Esophagus squamous epithelium (tissue), 5 donors: ENCODE measurements at places on chromosomes 12 and 14.
A peak's percentile ranks its signal among the peaks of the same experiment; 100 is the strongest.

DNA sequence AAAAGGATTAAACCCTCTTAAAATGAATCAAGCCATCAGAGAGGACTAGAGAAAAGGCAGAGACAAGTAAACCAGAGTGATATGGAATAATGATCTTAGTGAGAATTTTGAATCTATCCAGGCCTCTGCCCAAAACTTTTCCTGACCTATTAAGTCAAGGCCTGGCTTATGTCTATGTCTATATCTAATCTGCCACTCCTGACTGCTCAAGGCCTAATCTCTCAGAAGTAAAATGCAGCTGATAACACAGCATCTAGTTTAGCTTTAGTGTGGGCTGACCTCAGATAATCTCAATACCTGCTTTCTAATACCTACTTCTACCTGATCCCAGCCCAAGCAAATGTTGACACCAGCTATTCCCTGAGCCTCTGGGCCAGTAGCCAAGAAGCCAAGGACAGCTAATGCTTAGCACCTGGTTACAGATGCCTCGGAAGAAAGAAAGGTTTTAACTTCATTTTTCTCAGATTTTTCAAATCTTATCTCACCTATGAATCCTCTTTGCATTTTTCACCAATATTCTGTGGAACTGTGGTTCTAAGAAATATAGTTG is 1472.5 kb upstream of the SEL1L start:
- H3K36me3 ChIP-seq: no peaks in the 10 kb centered on the region
- DNase-seq: no peak
- no peaks in the 10 kb centered on the region for H3K27me3 ChIP-seq
- H3K4me3 ChIP-seq: no peak overlapping the region

GRCh38 chr14:102610968-102611811 is 18.7 kb downstream of the RCOR1 start:
- no peak overlapping the region for H3K27ac ChIP-seq
- no peaks in the 10 kb centered on the region for H3K27me3 ChIP-seq
- H3K4me3 ChIP-seq: no peak overlapping the region
- no peak for DNase-seq

GRCh38 chr12:11158885-11159444 is 12.0 kb upstream of the SMIM10L1 start:
- no peak overlapping the region for H3K27ac ChIP-seq
- no peak for DNase-seq
- H3K4me1 ChIP-seq: no peaks in the 10 kb centered on the region
- H3K27me3 ChIP-seq: no peaks in the 10 kb centered on the region
- H3K36me3 ChIP-seq: no peaks in the 10 kb centered on the region
- H3K4me3 ChIP-seq: no peak overlapping the region

GRCh38 chr14:99360774-99361595 is 89.0 kb upstream of the BCL11B start:
- no peak overlapping the region for H3K4me3 ChIP-seq
- H3K27me3 ChIP-seq: no peaks in the 10 kb centered on the region
- H3K4me1 ChIP-seq: no peaks in the 10 kb centered on the region
- no peak for DNase-seq
- no peaks in the 10 kb centered on the region for H3K36me3 ChIP-seq

- DNase-seq: no peak
- H3K4me1 ChIP-seq: peaks cover 8% of the 10 kb centered on the region
- peak overlapping the region; percentile 28 for H3K4me3 ChIP-seq
- H3K27ac ChIP-seq: peak overlapping the region; percentile 85
Measured at GRCh38 chr12:115354007-115354890, 670.3 kb upstream of the TBX3 start.

GRCh38 chr12:10320643-10321042 is 13.0 kb downstream of the KLRD1 start:
- no peak for DNase-seq
- no peak overlapping the region for H3K27ac ChIP-seq
- no peak overlapping the region for H3K4me3 ChIP-seq
- H3K27me3 ChIP-seq: no peaks in the 10 kb centered on the region
- no peaks in the 10 kb centered on the region for H3K36me3 ChIP-seq

- no peak for DNase-seq
- no peaks in the 10 kb centered on the region for H3K4me1 ChIP-seq
- H3K4me3 ChIP-seq: no peak overlapping the region
- no peaks in the 10 kb centered on the region for H3K27me3 ChIP-seq
- H3K36me3 ChIP-seq: peaks cover 11% of the 10 kb centered on the region
Measured at GRCh38 chr12:122336015-122336946, 70.0 kb upstream of the VPS33A start.

GRCh38 chr12:50057000-50057841 is at the start of gene ASIC1:
Gene ASIC1, plus strand, starts transcription at chr12:50057596. Its CDS starts 1,171 bp downstream, at chr12:50058767.
- no peak for DNase-seq
- H3K4me3 ChIP-seq: peak within 1 kb of the TSS; percentile 59
- peak within 1 kb of the TSS; percentile 29 for H3K27ac ChIP-seq
- H3K27me3 ChIP-seq: peaks cover 59% of the 10 kb centered on the region

- DNase-seq: no peak
- peaks cover 89% of the 10 kb centered on the region for H3K4me1 ChIP-seq
- H3K27ac ChIP-seq: peak overlapping the region; percentile 92
- H3K36me3 ChIP-seq: no peaks in the 10 kb centered on the region
- H3K27me3 ChIP-seq: no peaks in the 10 kb centered on the region
- peak overlapping the region; percentile 56 for H3K4me3 ChIP-seq
Measured at GRCh38 chr12:57896115-57896433, 45.3 kb upstream of the ATP23 start.

- no peak overlapping the region for H3K4me3 ChIP-seq
- H3K36me3 ChIP-seq: no peaks in the 10 kb centered on the region
- no peak for DNase-seq
- peaks cover 29% of the 10 kb centered on the region for H3K4me1 ChIP-seq
- no peaks in the 10 kb centered on the region for H3K27me3 ChIP-seq
- no peak overlapping the region for H3K27ac ChIP-seq
Measured at GRCh38 chr12:116609319-116610114, 50.3 kb downstream of the MAP1LC3B2 start.

GRCh38 chr12:38875586-38876228 is 29.7 kb downstream of the CPNE8 start:
- H3K27me3 ChIP-seq: no peaks in the 10 kb centered on the region
- no peaks in the 10 kb centered on the region for H3K36me3 ChIP-seq
- DNase-seq: no peak
- no peak overlapping the region for H3K27ac ChIP-seq
- H3K4me3 ChIP-seq: no peak overlapping the region

GRCh38 chr12:27207615-27208413 is 36.3 kb upstream of the STK38L start:
- H3K27ac ChIP-seq: no peak overlapping the region
- H3K4me3 ChIP-seq: no peak overlapping the region
- no peaks in the 10 kb centered on the region for H3K4me1 ChIP-seq
- no peaks in the 10 kb centered on the region for H3K36me3 ChIP-seq
- no peak for DNase-seq
- no peaks in the 10 kb centered on the region for H3K27me3 ChIP-seq
